ENCODE measurements at places on chromosomes 2 and 18. TPM values are rescaled to one million over a fixed set of nuclear protein-coding genes. Genes with fewer than 3 reads are reported as not detected.

DNA sequence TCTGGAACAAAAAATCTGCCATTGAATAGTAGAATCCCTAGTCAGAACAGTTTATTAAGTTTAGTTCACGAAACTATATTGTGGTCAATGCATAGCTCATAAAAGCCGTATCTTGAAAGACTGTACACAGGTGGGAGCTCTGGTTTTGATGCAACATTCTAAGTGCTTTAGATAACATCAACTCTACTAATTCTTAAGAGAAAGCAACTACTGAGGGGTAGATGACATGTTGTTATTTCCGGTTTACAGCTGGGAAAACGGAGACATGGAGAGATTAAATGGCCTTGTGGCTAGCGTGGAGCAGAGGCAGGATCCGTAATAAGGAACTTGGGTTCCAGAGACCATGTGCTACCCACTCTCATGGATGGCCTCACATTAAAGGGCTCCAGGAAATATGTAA, 4.2 kb upstream of the ITGA6 start:
- DNase-seq = no peak

Gene ALPG
- total RNA-seq = not detected

GRCh38 chr18:7567474-7568425, 634 bp downstream of the PTPRM start:
- no peak for DNase-seq

- no peak for DNase-seq
These were observed 343.3 kb downstream of the CYP26B1 start for GRCh38 chr2:71804281-71804751.

GRCh38 chr2:124339709-124340108, 314.6 kb downstream of the CNTNAP5 start:
- no peak for DNase-seq

Gene DBI
- 103 TPM for total RNA-seq

GRCh38 chr18:31043709-31044108, 1.2 kb upstream of the DSC3 start:
- DNase-seq = no peak

DNA sequence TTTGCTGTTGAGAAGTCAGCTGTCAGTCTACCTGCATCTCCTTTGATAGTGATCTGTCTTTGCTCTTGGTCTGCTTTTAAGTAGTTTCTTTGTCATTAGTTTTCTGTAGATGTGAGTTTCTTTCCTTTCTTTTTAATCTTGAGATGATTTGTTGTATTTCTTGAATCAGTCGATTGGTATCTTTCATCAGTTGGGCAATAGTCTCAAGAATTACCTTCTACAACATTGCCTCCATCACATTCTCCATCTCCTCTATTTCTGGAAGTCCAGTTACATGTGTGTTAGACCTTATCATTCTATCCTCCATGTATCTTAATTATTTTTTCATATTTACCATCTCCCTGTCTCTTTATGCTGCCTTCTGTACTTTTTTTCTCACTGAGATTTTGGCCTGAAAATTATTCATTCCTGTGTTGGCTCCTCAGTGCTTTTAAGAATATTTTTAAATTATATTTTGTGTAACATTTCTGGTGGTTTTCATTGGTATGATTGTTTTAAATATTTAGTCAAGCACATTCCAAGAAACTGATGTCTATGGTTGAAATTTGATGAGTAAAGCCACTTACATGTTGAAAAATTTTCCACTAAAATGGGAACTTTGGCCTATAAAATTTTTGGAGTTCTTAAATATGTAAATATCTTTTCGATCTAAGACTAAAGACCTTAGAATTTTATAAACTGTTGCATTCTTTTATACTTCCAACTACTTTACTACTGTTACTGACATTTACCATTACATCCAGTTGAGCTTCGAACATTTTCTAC, 239.5 kb upstream of the MGAT5 start:
- no peak for DNase-seq

- DNase-seq = peak; percentile 35
These were observed 106.3 kb downstream of the TRIM43 start for GRCh38 chr2:95698146-95698545.

DNA sequence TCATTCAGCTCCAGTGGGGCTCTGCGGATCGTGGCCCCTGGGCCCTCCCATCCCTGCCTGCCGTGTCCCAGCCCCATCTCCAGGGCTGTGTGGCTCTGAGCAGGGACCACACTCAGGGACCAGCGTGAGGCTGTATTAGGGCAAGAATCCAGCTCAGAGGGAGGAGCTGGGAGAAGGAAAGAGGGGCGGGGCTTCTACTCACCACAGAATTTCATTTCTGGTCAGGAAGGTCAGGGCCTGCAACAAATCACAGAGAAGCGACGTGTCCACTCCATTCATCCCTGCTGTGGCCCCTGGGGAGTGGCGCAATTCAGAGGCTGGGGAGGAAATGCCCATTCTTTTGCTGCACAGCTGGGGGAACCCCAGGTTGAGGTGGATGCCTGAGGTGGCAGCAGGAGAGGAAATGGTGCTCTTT, 828 bp downstream of the CIB4 start:
- peak; percentile 90 for DNase-seq

DNA sequence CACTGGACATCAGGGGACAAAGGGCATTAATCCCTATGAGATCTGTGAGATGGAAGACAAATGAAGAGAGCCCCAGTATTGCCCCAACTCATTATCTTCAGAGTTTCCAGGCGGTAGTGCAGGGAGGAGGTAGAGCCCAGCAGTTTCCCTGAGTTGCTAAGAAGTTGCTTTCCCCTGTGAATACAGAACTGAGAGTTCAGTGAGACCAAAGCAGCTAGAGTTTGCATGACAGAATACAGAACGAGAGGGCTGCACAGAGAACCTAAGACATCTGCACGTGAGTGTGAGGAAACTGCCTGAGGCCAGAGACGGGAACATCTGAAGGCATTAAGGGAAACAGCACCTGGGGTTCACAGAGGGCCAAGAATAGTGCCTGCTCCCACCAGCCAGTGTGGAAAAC, 18.1 kb upstream of the PGAP1 start:
- no peak for DNase-seq

DNA sequence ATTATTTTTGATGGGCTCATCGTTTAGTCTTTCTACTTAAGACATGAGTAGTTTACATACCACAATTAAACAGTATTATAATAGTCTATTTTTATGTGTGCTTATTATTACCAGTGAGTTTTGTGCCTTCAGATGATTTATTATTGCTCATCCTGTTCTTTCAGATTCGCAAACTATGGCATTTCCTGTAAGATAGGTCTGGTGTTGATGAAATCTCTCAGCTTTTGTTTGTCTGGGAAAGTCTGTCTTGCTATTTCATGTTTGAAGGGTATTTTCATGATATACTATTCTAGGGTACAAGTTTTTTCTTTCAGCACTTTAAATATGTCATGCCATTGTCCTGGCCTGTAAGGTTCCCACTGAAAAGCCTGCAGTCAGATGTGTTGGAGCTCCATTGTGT, 101.3 kb downstream of the DNAH7 start:
- no peak for DNase-seq

GRCh38 chr2:231546014-231546715, 15.9 kb upstream of the NMUR1 start:
- DNase-seq = no peak

GRCh38 chr18:71388148-71388547, 1099.3 kb downstream of the SOCS6 start:
- no peak for DNase-seq

DNA sequence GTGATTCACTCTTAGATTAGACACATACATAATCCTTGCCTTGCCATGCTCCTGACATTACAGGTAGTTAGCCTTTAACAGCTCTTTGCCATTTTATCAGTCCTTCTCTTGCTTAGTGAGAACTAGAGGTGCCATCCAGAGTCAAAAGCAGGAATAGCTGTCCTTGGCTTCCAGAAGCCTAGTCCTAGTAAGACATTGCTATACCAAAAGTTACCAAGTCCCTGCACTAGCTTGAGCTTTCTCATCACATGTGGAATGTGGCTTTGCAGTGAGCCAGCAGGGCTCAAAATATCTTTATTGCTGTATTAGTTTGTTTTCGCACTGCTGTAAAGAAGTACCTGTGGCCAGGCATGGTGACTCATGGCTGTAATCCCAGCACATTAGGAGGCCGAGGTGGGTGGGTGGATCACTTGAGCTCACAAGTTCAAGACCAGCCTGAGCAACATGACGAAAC, 104.7 kb upstream of the NOSTRIN start:
- peak; percentile 63 for DNase-seq

GRCh38 chr2:60422826-60423483, 130.5 kb downstream of the BCL11A start:
- no peak for DNase-seq

Gene LRP1B
- 4.3 TPM for total RNA-seq

Gene ERBB4
- total RNA-seq = 1.9 TPM

- no peak for DNase-seq
These were observed 91.4 kb upstream of the IL1R2 start for GRCh38 chr2:101900375-101900774.

Gene RTP5
- total RNA-seq = not detected

- no peak for DNase-seq
These were observed 419.9 kb downstream of the NBAS start for GRCh38 chr2:15141211-15141610.

DNA sequence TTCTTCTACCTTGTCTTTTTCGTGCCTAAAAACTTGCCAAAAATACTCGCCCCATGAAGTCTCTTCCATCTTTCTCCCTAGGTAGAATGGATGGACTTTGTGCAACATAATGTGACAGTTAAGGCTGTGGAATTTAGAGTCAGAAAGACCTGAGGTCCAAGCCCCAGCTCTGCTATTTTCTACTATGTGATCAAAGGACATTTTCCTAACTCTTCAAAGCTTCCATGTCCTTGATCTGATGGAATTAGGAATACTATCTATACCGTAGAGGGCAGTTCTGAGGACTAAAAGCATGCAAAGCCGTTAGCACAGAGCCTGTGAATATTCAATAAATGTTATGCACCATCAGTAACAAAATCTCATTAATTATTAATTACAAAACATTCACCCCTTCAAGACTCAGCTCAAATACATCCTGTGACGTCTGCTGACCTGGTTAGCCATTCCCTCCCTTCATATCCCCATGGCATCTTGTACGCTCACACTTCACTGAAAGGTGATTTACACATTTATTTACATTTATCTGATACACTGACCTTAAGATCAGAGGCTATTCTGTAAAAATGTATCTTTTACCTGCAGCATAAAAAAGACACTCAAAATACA, 15.1 kb downstream of the IWS1 start:
- peak; percentile 48 for DNase-seq

Gene MEP1B
- not detected for total RNA-seq

DNA sequence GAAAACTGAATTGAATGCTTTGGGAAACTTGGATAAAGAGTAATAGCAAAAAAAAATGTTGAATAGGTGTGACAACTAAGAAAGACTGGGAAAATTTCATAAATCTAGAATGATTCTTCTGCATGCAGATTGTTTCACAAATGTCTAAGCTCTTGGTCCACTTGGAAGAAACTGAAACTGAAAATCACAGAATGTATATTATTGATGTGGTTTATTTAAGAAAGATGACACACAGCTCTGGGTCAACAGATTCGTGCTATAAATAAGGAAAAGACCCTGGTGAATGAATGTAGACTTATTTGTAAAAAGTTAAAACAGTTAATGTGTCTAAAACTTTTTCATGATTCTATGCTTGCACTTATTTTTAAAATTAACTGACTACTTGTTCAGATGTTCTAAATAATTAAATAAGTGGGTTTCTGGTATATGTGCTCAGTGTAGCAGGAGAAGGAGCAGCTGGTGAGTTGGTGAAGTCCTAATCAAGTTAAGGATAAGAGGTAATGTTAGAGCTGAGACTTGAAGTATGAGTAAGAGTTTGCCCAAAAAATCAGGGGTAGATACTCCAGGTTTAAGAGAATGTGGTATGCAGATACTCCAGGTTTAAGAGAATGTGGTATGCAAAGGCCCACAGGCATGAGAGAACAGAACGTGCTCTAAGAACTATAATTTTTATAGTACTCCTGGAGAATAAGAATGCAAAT, 24.5 kb downstream of the UGP2 start:
- DNase-seq = no peak

DNA sequence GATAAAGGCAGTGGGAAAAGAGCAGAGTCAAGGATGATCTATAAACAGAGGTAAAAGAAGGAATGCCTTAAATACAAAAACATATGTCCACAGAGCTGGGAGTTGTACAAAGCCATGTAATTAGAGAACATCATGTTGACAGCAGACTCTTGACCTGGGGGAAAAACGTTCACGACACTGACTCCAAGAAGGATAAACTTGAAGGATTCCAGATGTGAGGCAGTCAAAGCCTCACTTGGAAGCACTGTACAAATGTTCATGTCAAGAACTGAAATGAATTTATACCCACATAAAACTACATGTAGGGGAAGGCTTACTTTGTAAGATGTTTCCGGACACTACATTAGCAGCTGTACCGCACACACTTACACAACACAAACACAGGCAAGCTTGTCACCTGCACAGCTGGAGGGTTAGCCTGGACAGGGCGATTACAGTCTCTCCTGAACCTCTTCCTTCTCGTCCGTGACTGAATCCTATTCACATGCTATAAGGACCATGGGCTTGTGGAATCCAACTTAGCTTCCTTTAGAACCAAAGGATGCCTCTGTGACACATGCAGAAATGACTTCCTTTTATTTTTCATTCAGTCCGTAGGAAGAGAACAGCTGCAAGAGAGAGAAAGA, 88.6 kb downstream of the SH3YL1 start:
- DNase-seq = no peak

GRCh38 chr2:215554689-215555498, 119.0 kb upstream of the FN1 start:
- peak; percentile 20 for DNase-seq

DNA sequence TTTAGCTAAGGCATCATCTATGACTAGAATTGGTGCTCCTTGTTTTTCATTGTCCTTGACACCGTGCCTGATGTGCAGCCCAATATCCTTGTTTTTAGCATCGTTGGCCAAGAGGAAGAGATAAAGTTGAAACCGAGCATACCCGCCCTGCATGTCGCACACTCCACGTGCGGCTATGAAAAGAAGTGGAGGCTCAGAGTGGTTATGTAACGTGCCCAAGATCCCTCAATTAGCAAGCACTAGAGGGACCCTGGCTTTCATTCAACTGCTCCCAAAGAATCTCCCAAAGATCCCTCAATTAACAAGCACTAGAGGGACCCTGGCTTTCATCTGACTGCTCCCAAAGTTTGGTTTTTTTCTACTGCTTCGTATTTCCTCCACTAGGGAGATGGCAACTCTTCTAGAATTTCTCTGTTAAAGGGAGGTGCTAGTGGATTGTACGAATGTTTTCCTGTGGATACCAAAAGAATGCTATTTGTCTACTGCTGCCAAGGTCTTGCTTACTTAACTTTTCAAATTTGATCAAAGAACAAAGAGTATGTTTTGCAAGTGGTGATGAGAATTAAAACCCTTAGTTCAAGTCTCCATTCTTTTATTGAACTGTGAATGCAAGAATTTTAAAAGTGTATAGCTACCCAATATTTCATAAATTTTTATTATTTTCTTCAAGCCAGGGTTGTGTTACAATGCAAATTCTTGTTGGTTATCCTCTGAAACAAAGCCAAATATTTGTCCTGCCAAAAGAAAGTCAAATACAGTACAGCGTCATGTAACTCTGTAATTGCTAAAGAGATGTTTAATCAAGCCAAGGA, 92.1 kb downstream of the AOX1 start:
- peak; percentile 9 for DNase-seq

DNA sequence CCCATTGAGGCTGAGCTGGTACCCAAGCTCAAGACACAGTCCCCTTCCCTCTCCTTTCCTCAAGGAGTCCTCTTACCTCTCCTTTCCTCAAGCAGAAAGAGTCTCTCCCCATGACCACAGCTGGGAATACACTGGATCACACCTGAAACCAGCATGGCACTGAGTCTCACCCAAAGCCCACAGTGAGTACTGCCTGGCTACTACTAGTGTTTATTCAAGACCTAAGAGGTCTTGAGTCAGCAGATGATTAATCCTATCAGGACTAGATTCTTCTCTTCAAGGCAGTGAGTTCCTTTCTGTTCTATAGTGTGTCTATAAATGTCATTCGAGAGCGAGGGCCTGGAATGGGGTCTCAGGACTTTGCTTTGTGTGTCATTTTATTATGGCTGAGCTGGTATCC, 111.4 kb downstream of the METTL4 start:
- peak; percentile 14 for DNase-seq

All from renal cortical epithelial cell (primary cell).